ENCODE measurements at places on chromosomes 1 and 21. TPM values are rescaled to one million over a fixed set of nuclear protein-coding genes. Genes with fewer than 3 reads are reported as not detected.

LAMC2 gene
- not detected for total RNA-seq

SPRR4 gene
- total RNA-seq: not detected

- peaks cover 57% of the 10 kb centered on the region for H3K4me1 ChIP-seq
These were observed 719 bp downstream of the SOD1 start for GRCh38 chr21:31660259-31660565.

GRCh38 chr1:31378001-31378400 is 5.1 kb upstream of the FABP3 start:
- DNase-seq: no peak
- peaks cover 11% of the 10 kb centered on the region for H3K4me1 ChIP-seq
- no peak overlapping the region for H3K4me3 ChIP-seq
- peaks cover 5% of the 10 kb centered on the region for H3K27me3 ChIP-seq

- no peak overlapping the region for H3K4me3 ChIP-seq
- no peaks in the 10 kb centered on the region for H3K36me3 ChIP-seq
- no peak for DNase-seq
- no peaks in the 10 kb centered on the region for H3K27me3 ChIP-seq
These were observed 32.9 kb downstream of the TP73 start for GRCh38 chr1:3685222-3685621.

DNA sequence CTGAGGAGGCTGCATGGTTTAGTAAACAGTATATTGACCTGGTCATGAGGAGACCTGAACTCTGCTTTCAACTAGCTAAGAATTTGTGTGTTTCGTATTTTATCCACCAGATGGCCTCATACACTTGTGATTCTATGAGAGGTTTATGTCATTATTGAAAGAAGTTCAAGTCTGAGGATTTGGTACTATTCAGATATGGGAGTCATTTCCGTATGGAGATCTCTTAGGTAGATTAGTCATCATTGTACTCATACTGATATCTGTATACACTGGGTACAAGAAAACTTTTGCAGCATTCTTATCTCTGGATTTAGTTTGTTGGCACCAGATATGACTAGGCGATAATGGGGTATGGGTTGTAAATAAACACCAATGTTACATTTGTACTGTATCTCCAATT is 26.6 kb downstream of the ATF6 start:
- H3K4me1 ChIP-seq: no peaks in the 10 kb centered on the region
- no peak overlapping the region for H3K4me3 ChIP-seq
- no peaks in the 10 kb centered on the region for H3K27me3 ChIP-seq
- peaks cover 81% of the 10 kb centered on the region for H3K36me3 ChIP-seq

- peaks cover 37% of the 10 kb centered on the region for H3K36me3 ChIP-seq
- no peak overlapping the region for H3K27ac ChIP-seq
- H3K4me3 ChIP-seq: no peak overlapping the region
- no peak for DNase-seq
These were observed 12.0 kb downstream of the MIIP start for GRCh38 chr1:12031039-12031980.

GRCh38 chr21:44955141-44955797 is 15.4 kb downstream of the SLX9 start:
- DNase-seq: no peak
- H3K27me3 ChIP-seq: no peaks in the 10 kb centered on the region
- H3K27ac ChIP-seq: no peak overlapping the region

DNA sequence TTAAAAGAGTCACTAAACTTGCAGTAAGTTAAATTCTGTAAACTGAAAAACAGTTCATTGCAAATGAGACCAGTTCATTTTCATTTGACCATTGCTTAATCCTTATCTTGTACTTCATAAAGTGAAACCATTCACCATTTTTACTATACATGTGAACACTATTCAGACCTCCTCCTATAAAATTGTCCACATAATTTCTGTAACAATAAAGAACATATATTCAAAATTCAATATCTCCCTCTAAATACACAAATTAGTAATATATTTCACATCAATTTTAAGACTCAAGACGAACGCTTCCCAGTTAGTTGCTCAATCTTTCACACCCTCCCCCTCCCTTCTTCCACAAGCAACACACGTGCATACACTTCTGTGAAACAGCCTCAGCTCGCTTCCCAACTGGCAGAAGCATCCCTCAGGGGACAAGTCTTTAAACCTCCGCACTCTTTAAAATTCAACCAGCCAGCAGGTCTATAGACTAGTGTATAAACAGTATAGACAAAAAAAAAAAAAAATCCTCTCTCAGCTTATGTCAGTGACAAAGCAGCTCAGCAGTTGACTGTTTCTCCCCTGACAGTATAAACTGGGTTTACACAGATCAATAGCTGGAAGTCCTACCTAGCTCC is 99.6 kb downstream of the DENND1B start:
- no peak overlapping the region for H3K4me3 ChIP-seq
- H3K4me1 ChIP-seq: no peaks in the 10 kb centered on the region
- DNase-seq: no peak
- no peaks in the 10 kb centered on the region for H3K27me3 ChIP-seq

GRCh38 chr1:244834543-244835275 is 749 bp upstream of the COX20 start:
- H3K4me1 ChIP-seq: peaks cover 14% of the 10 kb centered on the region
- peak; percentile 86 for DNase-seq
- H3K4me3 ChIP-seq: peak overlapping the region; percentile 87
- no peaks in the 10 kb centered on the region for H3K27me3 ChIP-seq
- H3K36me3 ChIP-seq: peaks cover 9% of the 10 kb centered on the region
- H3K27ac ChIP-seq: peak overlapping the region; percentile 98

GRCh38 chr21:38842079-38842478 is 36.4 kb downstream of the ETS2 start:
- no peak overlapping the region for H3K27ac ChIP-seq
- H3K4me1 ChIP-seq: no peaks in the 10 kb centered on the region
- H3K27me3 ChIP-seq: no peaks in the 10 kb centered on the region
- DNase-seq: no peak

GRCh38 chr1:3879099-3879498 is 21.0 kb downstream of the C1orf174 start:
- peaks cover 58% of the 10 kb centered on the region for H3K36me3 ChIP-seq
- no peak for DNase-seq
- peaks cover 6% of the 10 kb centered on the region for H3K4me1 ChIP-seq
- no peaks in the 10 kb centered on the region for H3K27me3 ChIP-seq

- H3K4me1 ChIP-seq: peaks cover 3% of the 10 kb centered on the region
- no peaks in the 10 kb centered on the region for H3K36me3 ChIP-seq
- DNase-seq: no peak
- no peak overlapping the region for H3K27ac ChIP-seq
- H3K4me3 ChIP-seq: no peak overlapping the region
These were observed 14.7 kb downstream of the HSF2BP start for GRCh38 chr21:43644609-43645008.
